ENCODE measurements at places on chromosomes 5 and 9. TPM values are rescaled to one million over a fixed set of nuclear protein-coding genes. Genes with fewer than 3 reads are reported as not detected.

MGAT1 gene
- 106 TPM for total RNA-seq

C5orf58 gene
- not detected for total RNA-seq

CDH10 gene
- total RNA-seq, result 0.13 TPM

PCDHB15 gene
- total RNA-seq, result 1.0 TPM

GM2A gene
- 29.9 TPM for total RNA-seq

FCHO2 gene
- total RNA-seq, result 9.3 TPM

KIF4B gene
- not detected for total RNA-seq

ZNF366 gene
- not detected for total RNA-seq

PLAA gene
- total RNA-seq, result 31.4 TPM

FGD3 gene
- total RNA-seq, result under 0.01 TPM

CAMK4 gene
- 7.7 TPM for total RNA-seq

JAKMIP2 gene
- total RNA-seq, result 0.25 TPM

AQP3 gene
- total RNA-seq, result 6.2 TPM

SHC3 gene
- 7.2 TPM for total RNA-seq

IL17B gene
- 0.38 TPM for total RNA-seq

FOXD4L5 gene
- not detected for total RNA-seq

All from mesangial cell (primary cell).